CD4-positive, alpha-beta T cell treated with Interleukin-1 beta for 1 hour (primary cell): ENCODE measurements at places on chromosomes 2 and 18.

- no peak for DNase-seq
Observed at GRCh38 chr18:45733535-45733934, 9.6 kb downstream of the SLC14A1 start.

DNA sequence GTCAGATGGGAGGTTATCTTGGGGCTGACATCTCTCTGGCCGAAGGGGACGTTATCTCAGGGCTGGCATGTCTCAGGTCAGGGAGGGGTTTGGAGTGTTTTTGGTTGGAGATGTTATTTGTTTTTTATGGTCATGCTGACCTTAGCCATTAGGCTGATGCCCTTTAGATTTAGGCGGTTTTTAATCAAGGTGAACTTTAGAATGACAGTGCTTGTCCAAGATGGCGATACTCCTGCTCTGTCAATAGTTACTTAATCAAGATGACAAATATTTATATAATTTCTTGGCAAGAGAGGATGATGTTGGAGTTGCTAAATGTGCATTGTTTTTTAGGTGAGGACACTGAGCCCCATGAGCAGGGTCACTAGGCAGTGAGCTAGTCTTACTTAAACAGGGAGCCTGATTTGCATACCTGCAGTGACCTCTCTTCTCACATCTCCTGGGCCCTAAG lies 34.5 kb downstream of the MERTK start:
- no peak for DNase-seq

GRCh38 chr2:138621139-138621538 lies 119.6 kb downstream of the SPOPL start:
- DNase-seq = no peak

DNA sequence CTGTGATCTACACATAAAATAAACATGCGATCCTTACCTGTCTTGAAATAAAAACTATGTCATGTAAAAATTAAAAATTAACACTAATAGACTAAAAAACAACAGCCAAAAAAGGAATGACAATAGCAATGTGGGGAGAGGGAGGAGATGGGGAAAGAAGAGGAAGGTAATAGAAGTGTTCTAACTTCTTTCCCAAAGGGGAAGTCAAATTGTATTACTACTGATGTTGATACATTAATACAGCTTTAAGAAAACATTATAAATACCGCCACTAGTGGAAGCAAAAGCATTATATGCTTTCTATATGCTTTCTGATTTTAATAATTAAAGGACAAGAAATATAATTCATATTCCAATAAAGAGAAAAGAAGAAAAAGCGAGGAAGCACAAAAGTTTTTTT lies 22.2 kb downstream of the ZNF516 start:
- DNase-seq = no peak

DNA sequence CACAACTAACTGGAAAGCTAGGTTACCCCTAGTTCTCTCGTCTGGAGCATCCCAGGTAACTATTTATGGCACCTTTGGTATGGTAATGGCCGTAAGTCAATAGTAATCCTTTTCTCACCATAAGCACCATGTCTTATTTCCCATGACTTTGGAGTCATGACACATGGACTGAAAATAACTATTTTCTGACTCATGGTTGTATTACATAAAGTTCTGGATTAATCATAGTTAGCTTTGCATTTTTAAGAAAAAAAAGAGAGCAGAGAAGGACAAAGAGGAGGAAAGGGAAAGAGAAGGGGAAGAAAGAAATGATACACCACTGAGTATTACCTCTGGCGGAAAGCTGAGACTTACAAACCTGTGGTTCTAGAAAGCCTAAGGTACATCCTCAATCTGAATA lies 99.3 kb downstream of the BIN1 start:
- no peak for DNase-seq

- no peak for DNase-seq
Observed at GRCh38 chr2:157540102-157540501, 88.6 kb downstream of the ACVR1C start.

- no peak for DNase-seq
Observed at GRCh38 chr2:218447072-218447471, 28.1 kb downstream of the VIL1 start.

DNA sequence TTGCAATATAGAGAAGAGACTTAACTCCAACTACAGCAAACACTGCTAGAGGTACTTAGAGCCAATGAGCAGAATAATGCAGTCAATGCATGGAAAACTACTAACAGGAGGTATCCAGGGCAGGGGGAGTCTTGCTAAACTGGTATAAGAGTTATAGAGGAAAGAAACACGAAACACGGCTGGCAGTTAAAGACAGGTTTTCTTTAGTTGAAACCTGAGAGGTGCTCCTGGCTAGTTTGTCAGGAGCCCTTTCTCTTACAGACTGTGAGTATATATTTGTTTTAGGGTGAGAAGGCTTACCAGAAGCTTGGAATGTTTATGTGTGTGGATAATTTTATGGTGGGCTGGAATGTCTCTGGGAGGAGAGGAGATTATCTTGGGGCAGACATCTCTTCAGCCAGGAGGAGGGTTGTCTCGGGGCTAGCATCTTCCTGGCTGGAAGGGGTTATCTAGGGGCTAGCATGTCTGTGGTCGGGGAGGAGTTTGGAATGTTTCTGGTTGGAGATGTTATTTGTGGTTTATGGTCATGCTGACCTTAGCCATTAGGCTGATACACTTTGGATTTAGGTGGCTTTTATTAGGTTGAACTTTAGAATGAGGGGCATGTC lies 1048.8 kb downstream of the DPP10 start:
- no peak for DNase-seq
